Neural progenitor cell (in vitro differentiated cells): ENCODE measurements at places on chromosomes 2 and 18. TPM values are rescaled to one million over a fixed set of nuclear protein-coding genes. Genes with fewer than 3 reads are reported as not detected.

Gene NDUFAF7
- 28.3 and 47.4 TPM in 2 replicates for total RNA-seq

Gene ACKR3
- total RNA-seq, result 0.71 and 1.6 TPM in 2 replicates

Gene POTEJ
- 0.21 TPM in 1 of 2 replicates, not detected in the other for total RNA-seq

Gene STAT4
- total RNA-seq, result 0.32 and 0.62 TPM in 2 replicates

Gene AQP4
- total RNA-seq, result 0.09 and 0.12 TPM in 2 replicates

DNA sequence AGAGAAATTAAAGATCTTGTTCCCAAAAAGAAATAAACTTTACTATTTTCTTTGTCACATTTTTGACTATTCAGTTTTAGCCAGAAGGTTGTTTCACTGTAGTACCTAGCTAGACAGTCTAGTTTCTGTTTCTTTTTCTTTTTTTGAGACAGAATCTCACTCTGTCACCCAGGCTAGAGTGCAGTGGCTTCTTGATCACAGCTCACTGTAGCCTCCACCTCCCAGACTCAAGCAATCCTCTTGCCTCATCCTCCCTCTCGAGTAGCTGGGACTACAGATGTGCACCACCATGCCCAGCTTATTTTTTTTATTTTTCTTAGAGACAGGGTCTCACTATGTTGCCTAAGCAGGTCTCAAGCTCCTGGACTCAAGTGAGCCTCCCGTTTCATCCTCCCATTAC is 2.2 kb downstream of the RBM45 start:
- no peak for DNase-seq

- DNase-seq, result no peak
Observed at GRCh38 chr2:184049566-184049965, 548.8 kb upstream of the ZNF804A start.

GRCh38 chr2:97993926-97994325 is 1.8 kb downstream of the TMEM131 start:
- no peak for DNase-seq

- DNase-seq, result no peak
Observed at GRCh38 chr2:223519471-223519870, 82.7 kb downstream of the SCG2 start.

- no peak for DNase-seq
Observed at GRCh38 chr2:64797881-64798575, 144.3 kb upstream of the SERTAD2 start.

DNA sequence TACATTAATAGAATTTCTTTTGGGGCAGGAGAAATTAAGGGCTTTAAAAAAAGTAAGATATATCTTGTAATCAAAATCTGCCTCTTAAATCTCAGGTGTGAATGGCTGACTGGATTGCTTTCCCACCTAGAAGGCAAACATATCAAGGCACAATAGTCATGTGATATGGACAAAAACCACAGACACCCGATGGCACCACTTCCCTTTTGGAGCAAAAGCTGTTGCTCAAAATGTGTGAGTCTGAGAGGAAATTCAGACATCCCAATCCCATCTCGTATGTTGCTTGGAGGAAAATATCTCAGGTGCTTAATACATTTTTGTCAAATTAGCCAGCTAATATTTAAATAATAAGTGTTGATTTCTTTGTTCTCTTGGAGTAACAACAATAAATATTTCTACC is 120.7 kb downstream of the KCNF1 start:
- no peak for DNase-seq

GRCh38 chr2:25586726-25587144 is 86.6 kb downstream of the DTNB start:
- peak; percentile 12 for DNase-seq

GRCh38 chr2:206083602-206084438 is 2.2 kb downstream of the INO80D start:
- DNase-seq, result peak; percentile 19

- DNase-seq, result no peak
Observed at GRCh38 chr2:100383954-100384353, 33.5 kb downstream of the CHST10 start.
